Activated T-cell treated with anti-CD3 and anti-CD28 coated beads for 24 hours (primary cell): ENCODE measurements at places on chromosomes 11 and 22.

DNA sequence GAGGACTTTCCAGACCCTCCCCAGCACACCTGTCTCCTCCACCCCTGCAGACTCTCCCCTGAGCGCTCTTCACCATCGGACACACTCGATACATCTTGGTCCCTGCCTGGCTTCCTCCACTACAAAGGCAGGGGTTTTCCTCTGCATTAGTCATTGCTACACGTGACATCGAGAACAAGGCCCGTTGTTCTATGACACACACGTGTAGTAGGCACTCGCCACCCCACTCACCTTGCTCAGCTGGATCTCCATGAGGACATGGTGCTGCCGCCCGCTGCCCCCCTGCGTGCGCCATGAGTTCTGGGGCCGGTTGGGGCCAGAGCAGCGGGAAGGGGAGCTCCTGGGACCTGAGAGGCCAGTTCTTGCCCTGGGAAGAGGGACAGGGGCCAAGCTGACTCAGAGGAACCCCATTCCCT, 16.7 kb downstream of the ATG2A start:
- DNase-seq, result peak; percentile 69

DNA sequence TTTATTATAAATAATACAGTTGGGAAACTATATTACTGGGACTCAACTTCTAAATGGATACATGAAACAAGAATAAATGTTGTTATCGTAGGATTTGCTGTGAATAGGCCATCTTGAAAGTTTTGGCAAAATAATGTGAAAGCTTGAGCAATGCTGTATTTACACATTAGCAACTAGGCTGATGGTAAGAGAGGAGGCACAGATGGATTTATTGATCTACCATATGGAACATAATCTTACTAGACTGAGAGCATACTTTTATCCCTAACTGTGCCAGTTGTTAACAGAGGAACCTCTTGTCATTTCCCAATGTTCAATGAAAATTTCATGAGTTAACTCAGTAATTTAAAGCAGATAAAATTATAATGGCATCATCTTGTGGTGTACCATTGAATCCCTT, 22.8 kb downstream of the APIP start:
- no peak for DNase-seq

DNA sequence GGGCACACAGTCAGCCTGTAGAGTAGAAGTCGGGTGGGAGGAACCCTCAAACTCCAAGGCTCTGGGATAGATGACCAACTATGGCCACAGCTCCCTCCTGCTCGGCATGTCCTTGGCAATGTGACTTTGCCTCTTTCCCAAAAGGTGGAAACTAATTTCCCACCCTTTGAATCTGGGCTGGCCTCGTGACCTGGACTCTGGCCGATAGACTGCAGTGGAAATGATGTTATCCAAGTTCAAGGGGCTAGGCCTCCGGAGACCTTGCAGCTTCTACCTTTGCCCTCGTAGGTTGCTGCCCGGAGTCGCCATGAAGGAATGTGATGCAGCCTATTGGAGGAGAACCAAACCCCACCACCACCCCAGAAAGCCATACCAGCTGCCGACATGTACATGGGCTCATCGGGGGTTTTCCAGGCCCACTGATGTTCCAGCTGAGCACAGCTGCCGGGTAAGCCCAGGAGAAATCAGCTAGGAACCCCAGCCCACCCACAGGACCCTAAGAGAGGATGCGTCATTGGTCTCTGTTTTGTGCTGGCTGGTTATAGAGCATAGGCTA, 30.4 kb downstream of the KCNJ4 start:
- DNase-seq, result no peak

GRCh38 chr11:115939731-115940421, 435.7 kb upstream of the CADM1 start:
- no peak for DNase-seq

- no peak for DNase-seq
Observed at GRCh38 chr11:69232821-69233743, 60.9 kb upstream of the MYEOV start.
